ENCODE measurements at places on chromosomes 6 and 20.

- DNase-seq: no peak
These were observed 166.7 kb downstream of the SCML4 start for GRCh38 chr6:107657373-107657754.

- no peak for DNase-seq
These were observed 291.7 kb downstream of the SLC35F1 start for GRCh38 chr6:118198746-118199145.

- DNase-seq: no peak
These were observed 100.9 kb downstream of the HFE start for GRCh38 chr6:26187981-26188635.

DNA sequence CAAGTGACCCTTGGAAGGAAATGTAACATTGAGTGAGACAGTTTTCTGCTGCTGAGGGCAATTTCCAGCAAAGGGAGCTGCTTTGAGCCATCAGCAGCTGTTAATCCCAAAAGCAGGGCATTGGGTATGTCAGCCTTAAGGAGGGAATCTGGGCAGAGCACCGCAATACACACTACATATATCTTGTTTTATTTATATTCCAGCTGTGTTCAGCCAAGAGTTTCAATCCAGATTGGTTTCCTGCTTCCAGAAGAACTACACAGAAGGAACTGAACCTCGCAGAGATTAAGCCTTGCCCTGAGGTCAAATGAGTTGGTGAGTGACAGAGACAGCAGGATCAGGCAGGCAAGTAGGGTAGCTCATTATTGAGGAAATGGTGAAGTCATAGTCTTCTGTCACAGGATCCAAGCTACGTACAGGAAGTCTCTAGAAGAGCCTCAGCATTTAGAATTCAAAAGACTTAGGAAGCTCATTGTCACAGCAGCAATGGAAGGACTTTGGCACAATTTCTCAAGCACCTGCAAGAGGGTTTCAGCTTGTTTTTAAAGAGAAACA, 109.9 kb upstream of the HEY2 start:
- no peak for DNase-seq

GRCh38 chr6:96522465-96523009, 931 bp downstream of the UFL1 start:
- DNase-seq: no peak

DNA sequence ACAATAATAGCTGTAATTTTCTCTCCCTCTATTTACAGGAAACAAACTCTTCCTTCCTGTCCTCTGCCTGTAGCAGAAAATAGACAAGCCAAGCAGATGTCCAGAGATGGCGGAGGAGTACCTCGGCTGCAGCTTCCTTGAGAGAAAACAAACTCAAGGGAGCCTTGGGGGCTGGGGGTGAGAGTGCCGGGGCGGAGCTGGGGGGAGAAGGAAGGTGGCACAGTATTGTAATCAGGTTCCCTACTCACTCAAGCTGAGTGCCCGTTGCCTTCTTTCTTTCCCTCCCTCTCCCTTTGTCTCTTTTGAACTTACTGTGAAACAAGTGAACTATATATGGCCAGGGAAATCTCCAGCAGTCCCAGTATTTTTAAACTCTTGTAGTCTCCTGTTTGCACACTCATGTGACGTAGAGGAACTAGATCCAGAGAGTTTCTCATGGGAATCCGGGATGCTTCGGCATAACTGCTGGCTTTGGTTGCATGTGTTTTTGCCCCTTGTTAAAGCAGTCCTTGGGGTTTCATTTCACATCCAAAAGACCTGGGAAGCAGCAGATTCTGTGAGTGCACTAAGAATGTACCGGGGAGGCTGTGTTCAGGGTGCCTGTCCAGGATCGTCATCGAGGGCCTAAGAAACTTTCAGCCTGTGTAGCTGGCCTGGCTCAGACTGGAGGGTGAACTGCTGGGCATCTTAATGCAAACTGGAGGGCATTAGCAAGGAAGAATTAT, 44.6 kb upstream of the HDDC2 start:
- no peak for DNase-seq

- DNase-seq: no peak
These were observed 97.9 kb downstream of the LRRC1 start for GRCh38 chr6:53892707-53893106.

- DNase-seq: no peak
These were observed 26.4 kb downstream of the RPP40 start for GRCh38 chr6:4977468-4977867.

DNA sequence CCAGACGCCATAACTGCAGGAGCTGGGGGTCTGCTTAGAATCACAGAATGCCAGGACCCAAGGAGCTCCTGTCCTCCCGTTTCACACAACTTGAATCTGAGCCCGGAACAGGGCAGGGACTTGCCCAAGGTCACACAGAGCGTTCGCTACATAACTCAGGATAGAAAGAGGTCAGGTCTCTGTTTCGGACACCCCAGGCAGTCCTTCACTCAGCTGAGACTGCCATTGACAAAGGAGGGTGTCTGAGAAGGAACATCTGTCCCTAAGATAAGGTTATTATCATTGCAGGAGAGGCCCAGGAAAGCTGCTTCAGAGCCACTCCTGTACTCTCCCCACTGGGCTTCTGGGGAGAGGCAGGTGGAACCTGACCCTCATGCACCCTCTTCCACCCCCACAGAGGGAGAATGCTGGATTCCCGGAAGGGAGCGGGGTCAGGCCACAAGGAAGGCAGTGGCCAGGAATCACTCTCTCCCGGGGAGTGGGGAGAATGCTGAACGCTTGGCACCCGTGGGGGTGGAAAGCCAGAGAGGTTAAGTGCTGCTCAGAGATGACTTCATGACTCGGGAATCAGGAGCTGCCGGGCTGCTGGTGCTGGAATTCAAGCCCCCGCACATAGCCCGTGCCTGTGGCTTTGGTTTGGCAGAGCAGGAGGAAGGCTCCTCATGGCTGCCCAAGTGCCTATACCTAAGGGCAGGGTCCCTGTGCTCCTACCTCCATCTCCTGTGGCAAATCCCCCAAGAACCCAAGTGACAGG, 10.7 kb downstream of the SDC4 start:
- DNase-seq: no peak

DNA sequence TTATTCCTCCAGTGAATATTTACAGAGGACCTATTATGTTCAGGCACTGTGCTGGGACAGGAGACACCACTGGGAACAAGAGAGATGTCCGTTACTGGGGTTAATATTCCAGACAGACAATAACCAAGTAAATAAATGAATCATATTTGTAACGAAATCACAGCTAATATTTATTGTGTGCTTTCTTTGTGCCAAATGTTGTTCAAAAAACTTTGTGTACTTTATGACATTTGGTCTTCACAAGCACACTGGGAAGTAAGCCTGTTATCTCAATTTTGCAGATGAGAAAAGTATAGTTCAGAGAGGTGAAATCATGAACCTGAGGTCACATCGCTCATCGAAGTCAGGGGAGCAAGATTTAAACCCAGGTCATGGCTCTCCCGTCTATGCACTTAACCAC, 36.5 kb upstream of the PREX1 start:
- no peak for DNase-seq

GRCh38 chr6:108800427-108800864, 47.8 kb upstream of the ARMC2 start:
- DNase-seq: no peak

- DNase-seq: no peak
These were observed 6.6 kb downstream of the APOBEC2 start for GRCh38 chr6:41059556-41059955.

GRCh38 chr6:25057111-25057905, 121.5 kb upstream of the RIPOR2 start:
- no peak for DNase-seq

GRCh38 chr6:125797120-125797885, 6.5 kb downstream of the NCOA7 start:
- no peak for DNase-seq

- no peak for DNase-seq
These were observed 29.0 kb downstream of the CD83 start for GRCh38 chr6:14146506-14147096.

DNA sequence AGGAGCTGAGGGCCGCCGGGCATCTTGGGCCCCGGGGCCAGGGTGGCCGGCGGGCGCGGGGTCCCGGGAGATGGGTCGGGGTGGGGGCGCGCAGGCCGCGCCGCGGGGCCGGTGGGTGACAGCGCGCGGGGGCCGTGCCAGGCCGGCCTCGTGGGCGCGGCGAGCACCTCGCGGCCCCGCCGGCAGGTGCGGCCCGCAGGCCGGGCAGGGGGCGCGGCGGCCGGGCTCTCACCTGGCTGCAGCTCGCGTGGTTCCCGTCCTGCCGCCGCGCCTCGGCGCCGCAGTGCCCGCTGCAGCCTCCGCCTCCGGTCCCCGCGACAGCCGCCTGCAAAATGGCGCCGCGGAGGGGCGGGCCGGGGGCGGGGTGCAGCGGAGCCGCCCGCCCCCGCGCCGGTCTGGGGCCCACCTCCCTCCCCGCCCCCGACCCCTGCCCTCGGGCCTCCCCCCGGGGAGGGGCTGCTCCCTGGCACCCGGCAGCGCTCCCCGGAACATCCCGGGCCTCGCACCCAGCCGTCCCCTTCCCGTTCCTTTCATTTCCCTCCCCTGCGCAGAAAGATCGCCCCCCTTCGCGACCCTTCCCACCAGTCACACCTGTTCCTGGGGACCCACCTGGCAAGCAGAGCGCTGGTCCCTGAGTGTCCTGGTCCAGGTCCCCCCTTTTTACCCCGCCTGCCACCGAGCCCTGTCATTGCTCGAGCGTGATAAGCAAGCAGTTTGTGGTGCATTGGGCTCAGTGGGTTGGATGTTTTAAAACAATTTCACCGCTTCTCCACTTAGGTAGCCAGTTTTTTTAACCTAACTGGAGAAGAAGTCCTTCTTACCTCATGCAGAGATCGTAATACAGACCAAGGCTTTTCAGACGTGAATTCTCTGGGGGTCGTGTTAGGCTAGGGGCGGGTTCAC, at the start of gene SLC23A2:
SLC23A2 (minus strand) TSS at position 337 of the 903 bp plus-strand sequence. CDS start 68,948 bp downstream, outside the sequence.
- DNase-seq: peak; percentile 58

GRCh38 chr6:166514196-166514595, 72.3 kb downstream of the RAMACL start:
- DNase-seq: no peak

DNA sequence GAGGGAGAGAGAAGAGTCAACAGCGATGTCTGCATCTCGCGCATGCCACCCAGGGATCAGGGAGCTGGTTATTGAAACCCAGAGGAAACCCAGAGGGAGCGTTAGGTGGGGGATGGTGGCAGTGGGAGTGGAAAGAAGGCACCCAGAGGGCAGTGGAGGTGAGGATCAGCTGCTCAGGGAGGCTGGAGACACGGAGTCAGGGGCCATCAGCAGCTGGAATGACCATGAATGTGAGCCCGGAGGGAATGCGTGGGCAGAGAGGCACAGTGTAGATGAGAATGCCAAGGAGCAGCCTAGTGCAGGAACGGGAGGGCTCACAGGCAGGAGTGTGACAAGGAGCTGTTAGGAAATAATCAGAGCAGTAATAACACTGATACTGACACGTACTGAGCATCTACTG, 36.2 kb downstream of the RSPO4 start:
- DNase-seq: no peak

DNA sequence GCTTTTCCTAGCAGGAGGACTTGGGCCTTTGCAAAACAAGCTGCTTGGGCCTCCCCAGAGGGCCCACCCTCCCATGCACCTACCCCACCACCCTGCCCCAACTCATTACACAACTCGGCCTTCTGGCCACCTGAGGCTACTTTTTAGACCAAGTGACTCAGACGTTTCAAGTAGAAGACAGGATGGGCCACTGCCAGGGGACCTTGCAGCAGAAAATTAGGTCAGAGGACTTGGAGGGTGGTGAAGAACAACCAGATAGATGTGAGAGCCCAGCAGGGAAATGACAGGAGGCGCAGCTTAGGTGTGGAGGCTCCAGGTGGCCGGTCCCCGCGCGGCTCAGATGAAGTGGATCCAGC, 1.4 kb downstream of the PPP1R3D start:
- DNase-seq: no peak

- DNase-seq: no peak
These were observed 394.6 kb upstream of the PTCHD4 start for GRCh38 chr6:48505621-48506020.

- no peak for DNase-seq
These were observed 41.3 kb upstream of the HFE start for GRCh38 chr6:26045928-26046368.

- no peak for DNase-seq
These were observed 51.0 kb downstream of the CNKSR3 start for GRCh38 chr6:154459513-154459912.

- DNase-seq: no peak
These were observed 130.5 kb upstream of the SLC24A3 start for GRCh38 chr20:19081937-19082336.

GRCh38 chr6:29739882-29740261, 16.6 kb downstream of the HLA-F start:
- DNase-seq: no peak

GRCh38 chr6:155126727-155127439, 131.8 kb downstream of the TIAM2 start:
- DNase-seq: no peak

GRCh38 chr6:80181352-80182081, 75.0 kb downstream of the BCKDHB start:
- no peak for DNase-seq

DNA sequence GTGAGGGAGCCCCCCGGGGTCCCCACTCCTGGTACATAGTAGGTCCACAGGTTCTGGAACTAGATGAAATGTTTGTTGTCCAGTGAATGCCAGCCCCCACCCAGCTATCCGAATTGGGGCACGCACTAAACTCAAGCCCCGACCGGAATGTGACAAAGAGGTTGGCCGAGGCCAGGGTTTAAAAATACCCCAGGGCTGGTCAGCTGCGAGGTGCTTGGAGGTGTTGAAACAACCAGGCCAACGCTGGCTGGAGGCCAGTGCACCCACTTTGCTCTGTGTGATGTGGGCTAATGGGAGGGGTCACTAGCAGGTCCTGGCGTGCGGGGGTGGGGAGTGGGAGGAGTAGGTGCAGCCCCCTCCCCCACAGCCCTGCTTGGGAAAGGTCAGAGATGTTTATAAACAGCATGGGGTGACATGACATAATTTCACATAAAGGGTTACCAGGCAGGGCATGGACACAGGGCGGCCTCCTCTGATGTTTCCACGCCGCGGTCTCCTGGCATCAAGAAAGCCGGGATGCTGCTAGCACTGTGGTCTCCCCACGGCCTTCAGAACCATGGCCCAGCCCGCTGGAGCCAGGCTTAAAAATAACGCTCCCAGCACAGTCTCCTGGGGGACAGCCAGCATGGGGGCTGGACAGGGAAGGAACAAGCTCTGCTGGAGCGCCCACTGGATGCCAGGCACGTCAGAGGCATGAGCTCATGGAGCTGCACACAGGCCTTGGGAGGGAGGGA, 111.2 kb upstream of the PTPN1 start:
- DNase-seq: no peak

DNA sequence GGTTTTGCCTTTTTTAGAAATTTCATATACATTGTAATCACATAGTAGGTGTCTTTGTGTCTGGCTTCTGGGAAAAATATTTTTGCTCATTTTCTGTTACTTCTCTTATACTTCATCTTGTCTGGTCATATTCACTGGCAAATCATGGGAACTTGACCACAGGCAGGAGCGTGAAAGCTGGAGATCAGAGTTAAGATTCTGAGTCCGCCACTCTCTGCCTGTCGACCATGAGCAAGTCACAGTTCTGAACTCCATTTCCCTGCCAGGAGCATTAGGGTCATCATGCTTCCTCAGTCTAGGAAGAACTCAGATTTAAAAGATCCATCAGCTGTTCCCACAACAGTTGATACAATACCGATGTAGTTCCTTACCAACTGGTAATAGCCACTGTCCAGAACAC, 12.4 kb upstream of the SCGN start:
- no peak for DNase-seq

- no peak for DNase-seq
These were observed 25.5 kb upstream of the TMEM244 start for GRCh38 chr6:129886401-129887155.

GRCh38 chr6:161459008-161459615, 185.3 kb upstream of the AGPAT4 start:
- DNase-seq: no peak

Measured in stimulated activated CD4-positive, alpha-beta T cell treated with anti-CD3 and anti-CD28 coated beads, Interleukin-15, amount 100 ng/mL, for 1 hour (primary cell).